H9 (cell line): ENCODE measurements at places on chromosomes 3 and 15.

- H3K27ac ChIP-seq = no peak overlapping the region
- no peak overlapping the region for H3K4me3 ChIP-seq
- no peaks in the 10 kb centered on the region; the same call in 1 of the 2 replicates for H3K4me1 ChIP-seq
- no peaks in the 10 kb centered on the region for H3K27me3 ChIP-seq
Observed at GRCh38 chr15:71228403-71228802, 113.1 kb downstream of the THSD4 start.

DNA sequence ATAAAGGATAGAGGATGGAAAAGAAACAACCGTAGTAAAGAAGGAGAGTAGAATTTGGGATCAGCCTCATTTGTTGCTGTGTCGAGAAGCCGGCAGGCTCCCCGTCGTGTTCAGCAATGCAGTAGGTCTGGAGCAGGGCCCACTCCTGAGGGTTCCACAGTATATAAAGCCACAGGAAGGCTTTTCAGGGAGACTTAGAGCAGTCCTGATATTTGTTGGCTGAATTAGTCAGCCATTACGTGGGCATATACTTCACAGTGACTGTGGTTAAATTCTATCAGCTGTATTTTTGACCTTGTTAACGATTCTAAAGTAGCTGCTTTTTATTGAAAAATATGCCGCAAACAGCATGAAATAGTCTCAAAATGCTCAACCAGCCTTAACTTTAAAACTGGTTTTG lies 149.5 kb downstream of the ITPR1 start:
- no peak overlapping the region for H3K4me3 ChIP-seq
- no peaks in the 10 kb centered on the region for H3K27me3 ChIP-seq
- no peaks in the 10 kb centered on the region for H3K4me1 ChIP-seq
- no peak for DNase-seq

DNA sequence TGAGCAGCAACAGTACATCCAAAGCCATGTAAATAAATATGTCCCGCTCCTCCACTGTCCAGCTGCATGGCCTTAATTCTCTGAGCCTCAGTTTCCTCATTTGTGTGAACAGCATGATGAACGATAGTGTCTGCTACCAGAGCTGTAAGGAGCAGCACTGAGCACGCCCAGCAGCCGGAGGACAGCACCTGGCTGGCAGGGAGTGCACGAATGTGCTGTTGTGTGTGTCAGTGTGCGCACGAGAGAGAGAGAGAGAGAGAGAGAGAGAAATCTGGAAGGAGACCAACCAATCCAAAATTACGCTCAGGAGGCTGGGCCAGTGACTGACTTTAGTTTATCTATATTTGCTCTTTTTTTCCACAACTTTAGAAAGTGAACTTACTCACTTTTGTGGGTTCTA lies 26.6 kb upstream of the PLXNA1 start:
- no peaks in the 10 kb centered on the region; the same call in 2 of the 3 replicates for H3K36me3 ChIP-seq
- H3K4me3 ChIP-seq = no peak overlapping the region
- DNase-seq = no peak
- no peaks in the 10 kb centered on the region for H3K27me3 ChIP-seq
- H3K27ac ChIP-seq = no peak overlapping the region

DNA sequence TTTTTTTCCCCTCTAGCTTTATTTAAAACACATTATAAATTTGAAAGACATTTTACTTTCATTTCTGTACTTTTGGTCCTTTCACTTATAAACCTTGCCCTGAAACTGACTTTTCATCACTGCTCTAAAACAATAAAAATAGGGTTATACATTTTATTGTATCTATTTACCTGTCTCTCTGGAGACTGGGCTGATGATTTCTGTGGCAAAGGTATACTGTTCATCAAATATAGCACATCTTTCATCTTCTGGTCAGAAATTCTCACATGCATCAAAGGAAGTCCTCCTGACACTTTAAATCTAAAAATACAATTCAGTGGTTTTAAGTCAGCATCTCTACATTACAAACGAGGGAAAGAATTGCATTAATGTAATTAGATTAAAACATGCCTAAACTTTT lies 86.1 kb downstream of the VPS13C start:
- peaks cover 6% of the 10 kb centered on the region for H3K36me3 ChIP-seq
- H3K27me3 ChIP-seq = no peaks in the 10 kb centered on the region
- no peak overlapping the region for H3K27ac ChIP-seq
- no peak for DNase-seq
- no peak overlapping the region for H3K4me3 ChIP-seq

DNA sequence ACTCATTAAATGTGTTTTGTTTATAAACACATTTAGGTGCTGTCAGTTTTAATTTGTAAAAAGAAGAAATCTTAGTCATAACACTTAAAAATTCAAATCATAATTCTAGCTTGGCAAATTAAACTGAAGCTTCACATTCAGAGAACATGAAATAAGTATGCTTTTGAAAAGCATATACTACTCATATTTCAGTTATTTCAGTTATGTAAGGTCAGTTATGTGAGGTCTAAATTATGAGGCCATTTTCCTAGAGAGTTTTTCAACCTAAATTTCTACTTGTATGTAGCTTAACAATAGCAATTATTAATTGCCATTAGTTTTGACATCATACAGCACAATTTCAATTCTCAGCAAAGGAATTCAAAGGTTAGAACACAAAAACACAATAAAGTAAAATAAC lies 465.0 kb downstream of the PLOD2 start:
- H3K4me1 ChIP-seq = no peaks in the 10 kb centered on the region
- DNase-seq = no peak
- H3K27me3 ChIP-seq = no peaks in the 10 kb centered on the region
- H3K27ac ChIP-seq = no peak overlapping the region

DNA sequence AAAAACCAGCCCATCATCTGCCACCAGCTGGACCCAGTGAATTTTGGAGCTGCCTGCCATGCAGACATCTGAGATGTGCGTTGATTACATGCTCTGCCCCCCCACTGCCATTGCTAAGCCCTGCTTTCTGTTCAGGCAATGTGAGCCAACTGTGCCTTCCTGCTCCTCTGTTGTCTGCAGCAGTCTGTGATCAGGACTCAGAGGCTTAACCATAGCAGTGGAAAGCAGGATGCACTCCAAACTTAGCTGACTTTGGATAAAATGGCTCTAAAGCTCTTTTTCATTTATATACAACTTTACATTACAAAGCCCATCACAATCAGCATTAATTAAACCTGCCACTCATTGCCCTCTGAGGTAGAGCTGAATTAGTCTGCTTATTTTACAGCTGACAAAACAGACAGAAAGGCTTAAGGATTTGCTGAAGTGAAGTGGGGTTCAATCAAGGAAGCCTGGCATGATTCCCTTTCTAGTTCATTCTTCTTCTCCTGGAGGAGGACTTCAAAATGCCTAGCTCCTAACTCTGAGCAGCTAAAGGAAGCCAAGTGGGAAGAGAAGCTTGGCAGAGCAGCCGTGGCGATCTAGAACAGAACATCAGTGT lies 15.7 kb upstream of the RPS27L start:
- H3K27me3 ChIP-seq = no peaks in the 10 kb centered on the region
- H3K4me1 ChIP-seq = no peaks in the 10 kb centered on the region
- no peaks in the 10 kb centered on the region for H3K36me3 ChIP-seq
- H3K27ac ChIP-seq = no peak overlapping the region
- no peak overlapping the region for H3K4me3 ChIP-seq

- no peaks in the 10 kb centered on the region for H3K27me3 ChIP-seq
- H3K4me3 ChIP-seq = no peak overlapping the region
- no peak overlapping the region for H3K27ac ChIP-seq
- H3K4me1 ChIP-seq = no peaks in the 10 kb centered on the region; the same call in 1 of the 2 replicates
- peaks cover 7% of the 10 kb centered on the region; the same call in 2 of the 3 replicates for H3K36me3 ChIP-seq
Observed at GRCh38 chr15:39365873-39366272, 215.0 kb upstream of the THBS1 start.

- H3K4me3 ChIP-seq = no peak overlapping the region
- no peaks in the 10 kb centered on the region for H3K27me3 ChIP-seq
- no peak for DNase-seq
- H3K27ac ChIP-seq = no peak overlapping the region
Observed at GRCh38 chr3:41259449-41260062, 60.3 kb downstream of the CTNNB1 start.
